Activated CD8-positive, alpha-beta memory T cell treated with anti-CD3 and anti-CD28 coated beads, Interleukin-2, amount 50 U/mL, for 4 hours (primary cell): ENCODE measurements at places on chromosomes 1 and 21.

- no peak for DNase-seq
These were observed 669 bp upstream of the ARL8A start for GRCh38 chr1:202145068-202145743.

- no peak for DNase-seq
These were observed 627 bp downstream of the RIIAD1 start for GRCh38 chr1:151721788-151722510.

GRCh38 chr1:155691992-155692528 is 3.2 kb downstream of the DAP3 start:
- DNase-seq: no peak

GRCh38 chr1:243814718-243815117 is 35.3 kb downstream of the AKT3 start:
- no peak for DNase-seq

- no peak for DNase-seq
These were observed 152.1 kb upstream of the TMEM51 start for GRCh38 chr1:15001317-15001915.

DNA sequence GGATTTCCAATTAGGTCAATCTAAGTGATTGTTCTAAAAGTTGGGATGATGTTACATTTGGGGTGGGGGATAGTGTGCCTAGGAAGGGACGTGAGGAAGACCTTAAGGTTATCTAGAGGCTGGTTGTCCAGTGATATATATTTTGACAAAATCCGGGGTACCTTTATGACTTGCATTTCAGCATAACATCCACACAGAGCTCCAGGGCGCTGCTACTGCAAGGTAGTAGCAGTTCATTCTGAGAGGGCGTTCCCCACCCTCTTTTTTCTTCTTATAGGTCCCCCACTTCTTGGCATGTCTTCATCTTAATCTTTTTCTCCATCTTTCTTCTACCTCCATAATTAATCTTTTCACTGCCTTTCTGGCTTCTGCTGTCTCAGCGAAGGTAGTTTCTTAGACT is 161.9 kb downstream of the CACNA1E start:
- DNase-seq: no peak

- DNase-seq: no peak
These were observed 185.1 kb upstream of the ST6GALNAC5 start for GRCh38 chr1:76682138-76682537.

DNA sequence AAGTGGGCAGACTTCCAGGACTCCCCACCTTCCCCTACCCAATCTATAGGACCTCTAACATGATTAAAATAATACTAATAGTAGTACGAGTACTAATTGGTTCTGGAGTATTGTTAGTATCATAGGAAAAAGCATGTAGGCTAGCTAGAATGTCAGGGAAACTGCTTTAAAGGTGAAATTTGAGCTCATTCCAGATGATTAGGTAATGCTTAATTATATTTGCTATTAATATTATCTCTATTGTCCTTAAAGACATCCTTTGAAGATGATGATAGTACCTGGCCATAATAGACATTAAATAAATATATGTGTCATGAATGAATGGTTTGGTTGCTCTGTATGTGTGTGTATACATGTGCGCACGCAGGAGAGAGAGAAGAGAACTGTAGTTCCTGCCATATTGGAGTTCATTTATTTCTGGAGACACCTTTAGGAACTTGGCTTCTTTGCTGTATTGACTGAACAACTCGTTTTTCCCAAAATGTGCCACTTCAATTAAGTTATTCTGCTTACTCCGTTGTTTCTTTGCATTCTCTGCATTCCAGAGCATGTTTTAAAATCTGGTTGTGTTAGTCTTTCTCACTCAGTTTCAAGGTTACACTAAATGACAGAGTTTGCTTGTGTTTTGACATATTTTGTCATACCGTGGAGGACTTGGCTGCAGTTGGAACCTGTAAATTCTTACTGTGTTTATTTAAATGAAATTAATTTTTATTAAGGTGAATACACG is 117.1 kb downstream of the OSBPL9 start:
- no peak for DNase-seq

GRCh38 chr1:51000651-51001050 is 30.6 kb downstream of the CDKN2C start:
- DNase-seq: no peak

GRCh38 chr1:41365320-41365633 is 4.0 kb downstream of the FOXO6 start:
- DNase-seq: no peak

DNA sequence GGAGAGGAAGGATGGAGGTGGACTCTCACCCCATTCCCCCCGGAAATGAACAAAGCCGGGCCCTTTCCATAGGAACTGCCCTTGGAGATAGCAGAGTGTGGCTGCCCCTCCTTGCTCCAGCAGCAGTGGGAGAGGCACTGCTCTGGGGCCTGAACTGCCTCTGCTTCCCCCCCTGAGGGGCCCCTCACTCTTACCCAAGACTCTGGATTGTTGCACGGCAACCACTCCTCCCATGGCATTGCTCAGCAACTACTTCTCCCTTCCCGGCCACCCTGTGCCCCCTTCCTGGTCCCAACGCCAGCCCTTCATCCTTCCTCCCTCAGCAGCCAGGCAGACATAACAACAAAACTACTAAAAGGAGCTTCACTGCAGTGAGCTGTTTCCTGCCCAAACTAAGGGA is 3.0 kb upstream of the ACKR1 start:
- no peak for DNase-seq

DNA sequence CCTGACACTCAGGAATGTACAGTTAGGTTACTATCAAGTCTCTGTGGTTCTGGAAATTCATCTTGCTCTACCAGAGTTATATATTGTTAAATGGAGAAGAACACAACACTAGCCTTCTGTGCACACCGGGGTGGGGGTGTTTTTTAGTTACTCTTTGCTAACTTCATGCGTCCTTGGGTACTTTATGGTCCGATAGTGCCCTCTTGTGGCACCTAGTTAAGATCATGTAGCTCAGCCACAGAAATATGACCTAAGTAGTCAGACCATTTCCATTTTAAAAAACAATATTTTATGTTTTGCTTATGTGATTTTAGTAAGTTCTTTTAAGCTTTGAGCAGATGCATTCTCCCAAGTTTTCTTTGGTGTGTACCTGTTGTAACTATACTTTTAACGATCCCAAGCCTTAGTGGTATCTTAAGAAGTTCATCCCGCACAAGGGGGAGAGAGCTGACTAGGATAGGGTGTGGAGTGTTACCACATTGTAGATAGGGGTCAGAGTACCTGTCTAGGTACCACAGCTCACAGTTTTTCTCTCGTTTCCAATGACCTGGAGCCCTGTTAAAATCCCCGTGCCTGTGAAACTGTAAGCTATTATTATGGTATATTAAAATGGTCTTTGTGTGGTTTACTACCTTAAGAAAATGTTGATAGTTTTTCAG is 20.6 kb upstream of the SH3D21 start:
- DNase-seq: peak; percentile 51

DNA sequence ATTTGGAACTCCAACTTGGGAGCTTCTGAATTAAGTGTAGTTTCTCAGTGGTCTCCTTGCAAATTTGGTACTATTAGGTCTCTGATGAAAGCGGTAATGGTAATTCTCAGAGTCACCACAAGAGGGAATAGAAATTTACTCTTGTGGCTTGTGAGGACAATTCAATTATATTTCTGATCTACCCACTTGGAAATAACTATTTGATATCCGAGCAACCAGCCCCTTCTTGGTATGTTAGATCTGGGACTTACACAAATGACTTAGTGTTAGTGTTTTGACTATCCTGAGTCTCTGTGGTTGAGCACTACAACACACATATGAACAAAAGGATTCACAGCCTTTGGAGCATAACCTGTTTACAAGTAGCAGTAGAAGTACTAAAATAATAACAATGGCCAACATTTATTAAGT is 68.1 kb downstream of the RPS6KA1 start:
- DNase-seq: no peak

GRCh38 chr1:93415296-93415695 is 32.6 kb upstream of the FNBP1L start:
- DNase-seq: no peak

DNA sequence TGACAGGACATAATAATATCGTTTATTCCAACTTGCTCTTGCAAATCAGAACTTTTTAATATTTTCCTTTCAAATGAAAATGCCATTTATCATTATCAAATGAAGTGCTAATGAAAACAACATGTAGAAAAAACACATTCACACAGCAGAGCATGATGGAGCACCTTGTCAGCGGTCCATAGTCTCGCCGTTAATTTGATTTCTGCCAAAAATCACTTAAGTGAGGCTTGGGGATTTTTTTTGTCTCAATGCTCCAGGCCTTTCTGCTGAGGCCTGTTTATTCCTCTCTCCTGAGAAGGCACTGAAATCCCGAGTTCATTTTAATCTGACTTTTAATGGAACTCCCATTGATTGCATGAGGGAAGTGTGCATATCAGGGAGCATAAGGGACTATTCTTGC is 122.5 kb downstream of the ELAVL4 start:
- DNase-seq: no peak

DNA sequence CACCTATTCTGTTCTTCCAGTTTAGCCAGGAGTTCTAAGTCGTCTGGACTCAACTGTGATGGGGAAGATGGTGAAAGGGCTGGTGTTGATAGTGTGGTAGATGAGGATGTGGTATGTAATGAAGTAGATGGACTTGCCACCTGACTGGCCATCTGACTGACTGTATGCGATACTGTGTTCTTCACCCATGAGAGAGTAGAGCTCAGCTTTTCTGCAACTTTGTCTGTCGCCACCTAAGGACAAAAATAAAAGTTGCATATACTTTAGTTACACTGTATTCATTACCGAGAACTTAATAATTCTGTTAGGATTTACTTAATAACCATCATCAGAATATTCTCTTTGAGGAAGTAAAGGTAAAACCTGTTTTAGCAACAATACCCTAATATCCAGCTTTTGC is 48.5 kb downstream of the EVI5 start:
- no peak for DNase-seq

- DNase-seq: no peak
These were observed 46.0 kb downstream of the GRHL3 start for GRCh38 chr1:24364975-24365678.

DNA sequence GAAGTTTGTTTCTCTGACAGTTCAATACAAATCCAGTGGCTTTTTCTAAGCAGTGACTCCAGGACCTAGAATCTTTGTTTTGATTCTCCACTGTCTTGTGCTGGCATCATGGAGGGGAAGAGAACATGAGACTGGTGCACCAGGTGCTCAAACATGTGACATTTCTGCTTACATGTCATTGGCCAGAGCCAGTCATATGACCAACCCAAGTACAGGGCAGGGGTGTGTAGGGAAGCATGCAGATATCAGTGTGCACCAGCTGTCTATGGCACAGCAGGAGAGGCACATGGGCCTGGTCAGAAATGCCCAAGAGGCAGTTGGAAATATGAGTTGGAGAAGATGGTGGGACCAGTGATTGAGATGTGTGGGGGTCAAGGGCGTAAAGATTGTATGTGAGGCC is 297.0 kb downstream of the HHAT start:
- DNase-seq: no peak

DNA sequence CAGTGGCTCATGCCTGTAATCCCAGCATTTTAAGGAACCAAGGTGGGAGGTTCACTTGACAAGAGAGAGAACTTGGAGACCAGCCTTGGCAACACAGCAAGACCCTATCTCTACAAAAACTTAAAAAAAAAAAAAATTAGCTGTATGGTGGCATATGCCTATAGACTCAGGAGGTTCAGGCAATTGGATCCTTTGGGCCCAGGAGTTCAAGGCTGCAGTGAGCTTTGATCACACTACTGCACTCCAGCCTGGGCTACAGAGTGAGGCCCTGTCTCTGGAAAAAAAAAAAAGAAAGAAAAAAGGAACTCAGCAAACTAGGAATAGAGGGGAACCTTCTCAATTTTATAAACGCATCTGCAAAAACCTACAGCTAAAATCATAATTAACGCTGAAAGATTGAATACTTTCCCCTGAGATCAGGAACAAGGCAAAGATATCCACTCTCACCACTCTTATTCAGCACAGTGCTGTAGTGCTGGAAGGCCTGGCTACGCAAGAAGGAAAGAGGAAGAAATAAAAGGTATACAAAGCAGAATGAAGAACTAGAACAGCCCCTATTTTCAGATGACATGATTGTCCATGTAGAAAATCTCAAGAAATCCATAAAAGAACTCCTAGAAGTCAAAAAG is 21.6 kb downstream of the HSF2BP start:
- no peak for DNase-seq

GRCh38 chr1:188027613-188028012 is 1198.9 kb downstream of the PLA2G4A start:
- DNase-seq: no peak

DNA sequence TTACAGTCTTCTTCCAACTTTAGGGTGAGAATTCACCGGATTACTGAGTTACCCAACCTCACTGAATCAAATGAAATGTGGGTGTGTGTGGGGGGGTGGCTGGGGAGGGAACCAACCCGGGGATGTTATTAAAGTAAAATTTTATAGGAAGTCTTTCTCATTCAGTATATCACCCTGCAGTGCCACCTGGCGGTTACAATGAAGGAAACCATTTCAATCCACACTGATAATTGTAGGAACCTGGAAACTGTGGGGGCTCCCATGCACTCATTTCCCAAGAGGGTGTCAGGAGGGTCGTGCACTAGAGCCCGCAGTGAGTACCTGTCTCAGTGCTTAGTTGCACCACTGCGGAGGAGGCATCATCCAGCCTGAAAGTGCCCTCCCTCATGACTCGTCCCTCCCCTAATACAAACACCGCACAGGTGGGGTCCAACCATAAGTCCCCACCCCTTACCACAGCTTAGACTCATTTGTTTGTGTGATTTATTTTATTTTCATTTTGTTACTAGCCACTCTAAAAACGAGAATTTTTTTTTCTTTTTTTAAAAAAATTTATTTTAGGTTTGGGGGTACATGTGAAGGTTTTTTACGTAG is 29.1 kb upstream of the IGSF5 start:
- peak; percentile 19 for DNase-seq

DNA sequence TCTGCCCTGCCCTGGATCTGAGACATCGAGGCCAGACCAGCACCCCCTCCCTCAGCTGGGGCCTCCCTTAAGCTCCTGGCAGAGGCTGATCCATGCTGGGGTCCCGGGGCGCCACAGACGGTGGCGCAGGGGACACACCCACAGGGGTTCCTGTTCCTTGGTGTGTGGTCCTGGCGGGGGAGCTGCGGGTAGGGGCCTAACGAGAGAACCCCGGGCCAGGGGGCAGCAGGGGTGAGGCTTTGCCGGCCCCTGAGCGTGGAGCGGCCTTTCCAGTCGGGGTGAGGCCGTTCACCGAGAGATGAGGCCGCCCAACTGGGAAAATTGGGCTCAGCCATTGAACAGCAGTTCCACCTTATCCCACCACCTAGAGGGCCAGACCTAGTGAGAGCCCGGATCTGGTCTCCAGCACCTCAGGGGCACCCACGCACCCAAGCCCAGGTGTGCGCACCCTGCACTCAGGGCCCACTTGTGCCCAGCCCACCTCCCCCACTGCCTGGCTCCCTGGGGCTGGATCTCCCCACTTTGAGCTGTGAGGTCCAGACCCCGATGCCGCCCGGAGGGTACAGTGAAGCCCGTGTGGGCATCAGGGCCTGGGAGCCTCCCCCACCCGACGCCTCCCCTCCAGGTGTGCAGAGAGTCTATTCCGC is 45.5 kb upstream of the CCDC27 start:
- no peak for DNase-seq
